ENCODE measurements at places on chromosomes 7 and 10.

DNA sequence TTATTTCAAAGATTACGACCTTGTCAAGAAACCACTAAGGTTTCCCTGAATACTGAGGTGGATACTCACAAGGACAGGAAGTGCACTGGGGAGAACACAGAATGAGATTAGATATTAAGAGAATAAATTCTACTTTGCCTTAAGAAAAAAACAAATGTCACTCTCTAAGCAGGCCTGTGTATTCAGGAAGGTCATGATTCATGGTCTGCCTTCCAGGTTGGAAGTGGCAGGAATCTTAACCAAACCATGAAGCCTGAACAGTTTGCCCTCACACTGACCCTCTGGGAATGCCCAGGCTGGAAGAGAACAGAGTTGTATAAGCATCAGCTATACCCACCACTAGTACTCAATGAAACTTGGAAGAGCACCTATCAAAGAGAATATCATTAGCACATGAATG, 227.6 kb downstream of the DGKI start:
- DNase-seq = no peak

- no peak for DNase-seq
Observed at GRCh38 chr7:44511863-44512468, 21.5 kb upstream of the NUDCD3 start.

GRCh38 chr7:127486654-127487053, 94.1 kb upstream of the ZNF800 start:
- DNase-seq = peak; percentile 16

GRCh38 chr7:21504021-21504420, 38.8 kb upstream of the DNAH11 start:
- DNase-seq = peak; percentile 48

- no peak for DNase-seq
Observed at GRCh38 chr7:107628461-107629064, 32.1 kb upstream of the SLC26A4 start.

DNA sequence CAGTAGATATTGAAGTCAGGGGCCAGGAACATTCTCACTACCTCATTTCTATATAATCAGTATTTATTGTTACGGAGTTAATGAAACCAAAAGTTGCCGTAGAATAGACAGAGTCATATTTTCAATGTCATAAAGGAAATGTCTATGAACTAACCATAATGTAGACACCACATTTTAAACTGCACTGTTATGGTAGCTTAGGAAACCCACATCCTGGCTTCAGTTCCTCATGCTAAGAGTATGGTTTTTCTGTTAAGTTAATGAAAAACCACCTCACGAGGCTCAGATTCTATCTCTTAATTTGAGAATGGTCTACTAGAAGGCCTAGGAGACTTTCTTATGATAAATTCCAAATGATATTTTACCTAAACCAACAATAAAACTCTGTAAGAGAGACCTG, 166.5 kb downstream of the TMEM26 start:
- no peak for DNase-seq

DNA sequence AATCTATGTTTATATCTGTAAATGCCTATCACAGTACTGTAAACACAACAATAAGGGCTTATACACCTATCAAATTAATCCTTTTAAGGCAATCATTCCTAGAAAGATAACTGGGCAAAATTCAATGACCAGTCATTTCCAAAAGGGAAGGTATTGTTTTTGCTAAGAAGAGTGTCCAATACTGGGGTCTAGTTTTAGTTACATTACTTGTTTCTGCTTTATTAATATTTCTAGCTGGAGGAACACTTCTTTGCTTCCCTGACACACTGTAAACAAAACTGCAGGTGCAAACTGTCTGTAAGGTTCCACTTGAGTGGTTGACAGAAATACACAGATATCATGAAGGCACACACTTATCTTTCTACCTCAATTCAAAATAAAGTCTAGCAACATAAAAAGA, 84.2 kb upstream of the FAM133B start:
- no peak for DNase-seq
